ENCODE measurements at places on chromosomes 2 and 18.

- DNase-seq: no peak
Observed at GRCh38 chr2:58101500-58101899, 54.9 kb downstream of the VRK2 start.

DNA sequence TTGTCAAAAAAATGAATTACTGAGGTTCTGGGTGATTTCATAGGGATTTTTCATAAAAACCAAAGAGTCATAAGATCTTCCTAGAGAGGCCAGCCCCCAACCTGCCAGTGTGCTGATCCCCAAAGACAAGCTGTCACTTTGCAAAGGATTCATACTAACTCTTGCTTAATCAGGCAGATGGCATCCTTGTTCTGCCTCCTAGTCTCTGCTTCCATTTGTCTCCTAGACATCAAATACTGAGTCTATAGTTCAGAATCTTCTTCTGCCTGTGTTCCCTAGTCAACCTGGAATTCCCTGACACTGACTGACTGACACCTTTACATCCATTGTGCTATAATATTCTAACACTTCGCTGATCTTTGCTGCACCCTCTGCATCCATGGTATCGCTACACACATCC lies 84.9 kb downstream of the SLC8A1 start:
- DNase-seq: no peak

GRCh38 chr2:15700599-15701340 lies 109.1 kb downstream of the DDX1 start:
- DNase-seq: no peak

GRCh38 chr18:48536516-48536915 lies 2.3 kb upstream of the CTIF start:
- no peak for DNase-seq

DNA sequence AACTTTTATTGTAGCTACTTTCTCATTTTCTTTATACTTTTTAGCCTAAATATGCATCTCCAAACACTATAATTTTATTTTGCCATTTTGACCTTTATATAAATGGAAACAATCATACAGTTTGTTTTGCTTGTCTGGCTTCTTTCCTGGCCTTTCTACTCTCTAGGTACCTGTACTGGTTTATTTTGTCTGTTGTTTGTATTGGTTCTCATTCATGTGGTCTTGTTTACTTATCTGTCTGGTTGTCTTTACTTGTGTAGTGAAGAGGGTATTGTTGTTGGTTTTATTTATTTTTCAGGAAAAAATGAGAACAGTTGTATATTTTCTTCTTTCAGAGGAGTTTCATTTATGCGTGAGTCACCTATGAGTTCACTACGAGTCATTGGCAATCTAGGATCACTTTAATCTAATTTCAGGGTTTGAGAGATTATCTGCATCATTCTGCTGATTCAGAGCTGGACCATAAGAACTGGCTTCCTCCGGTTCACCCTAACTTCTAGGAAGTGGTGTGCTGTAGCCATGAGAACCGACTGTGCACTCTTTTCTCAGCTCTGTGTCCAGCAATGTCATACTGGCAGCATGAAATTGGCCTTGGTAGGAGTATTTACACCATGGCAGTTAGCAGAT lies 33.1 kb upstream of the HDAC4 start:
- no peak for DNase-seq

DNA sequence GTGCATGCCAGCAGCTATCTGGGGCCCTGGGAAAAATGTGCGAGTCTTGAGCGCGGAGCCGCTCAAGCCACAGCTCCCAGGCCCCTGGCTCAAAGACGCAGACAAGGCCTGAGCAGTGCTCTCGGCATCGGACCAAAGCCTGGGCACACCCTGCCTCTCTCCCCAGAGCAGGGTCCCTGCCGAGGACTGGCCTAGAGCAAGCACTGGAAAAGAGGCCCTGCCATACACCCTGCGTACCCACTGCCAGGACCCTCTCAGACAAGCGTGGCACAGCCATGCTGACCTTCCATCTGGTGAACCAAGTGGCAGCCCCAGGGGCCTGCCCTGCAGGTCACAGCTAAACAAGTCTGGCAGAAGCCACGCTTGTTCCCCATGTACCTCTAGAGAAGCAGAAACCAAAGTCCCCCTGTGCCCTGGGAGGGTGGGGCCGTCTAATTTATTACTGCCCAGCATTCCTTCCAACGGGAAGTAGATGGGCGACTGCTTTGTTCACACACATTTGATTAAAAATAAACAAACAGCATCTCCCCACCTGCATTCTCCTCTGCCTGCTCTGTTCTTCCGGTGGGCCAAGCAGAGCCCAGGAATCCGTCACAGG lies 14.0 kb downstream of the STK25 start:
- no peak for DNase-seq

GRCh38 chr2:403682-404081 lies 115.8 kb upstream of the ALKAL2 start:
- DNase-seq: no peak

GRCh38 chr2:72238311-72238710 lies 90.6 kb upstream of the CYP26B1 start:
- DNase-seq: no peak

GRCh38 chr2:120488531-120488930 lies 142.6 kb downstream of the INHBB start:
- no peak for DNase-seq

DNA sequence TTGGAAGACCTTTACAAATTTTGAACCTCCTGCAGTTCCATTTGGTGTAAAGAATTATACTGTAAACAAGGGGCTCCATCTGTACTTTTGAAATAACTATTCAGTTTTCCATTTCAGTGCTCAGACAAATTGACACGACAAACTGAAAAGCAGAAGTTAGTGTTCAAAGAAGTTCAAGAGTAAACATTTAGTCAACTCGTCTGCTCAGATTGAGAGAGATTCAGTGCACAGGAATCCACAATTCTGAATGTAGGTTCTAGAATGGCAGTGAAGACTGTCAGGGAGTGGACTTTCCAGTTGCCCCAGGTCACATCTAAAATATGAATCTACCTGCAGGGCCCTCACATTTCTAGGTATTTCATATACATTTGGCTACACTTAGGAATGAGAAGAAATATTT lies 322.3 kb upstream of the TCF4 start:
- no peak for DNase-seq

GRCh38 chr2:227052879-227053278 lies 111.1 kb downstream of the COL4A4 start:
- DNase-seq: no peak

DNA sequence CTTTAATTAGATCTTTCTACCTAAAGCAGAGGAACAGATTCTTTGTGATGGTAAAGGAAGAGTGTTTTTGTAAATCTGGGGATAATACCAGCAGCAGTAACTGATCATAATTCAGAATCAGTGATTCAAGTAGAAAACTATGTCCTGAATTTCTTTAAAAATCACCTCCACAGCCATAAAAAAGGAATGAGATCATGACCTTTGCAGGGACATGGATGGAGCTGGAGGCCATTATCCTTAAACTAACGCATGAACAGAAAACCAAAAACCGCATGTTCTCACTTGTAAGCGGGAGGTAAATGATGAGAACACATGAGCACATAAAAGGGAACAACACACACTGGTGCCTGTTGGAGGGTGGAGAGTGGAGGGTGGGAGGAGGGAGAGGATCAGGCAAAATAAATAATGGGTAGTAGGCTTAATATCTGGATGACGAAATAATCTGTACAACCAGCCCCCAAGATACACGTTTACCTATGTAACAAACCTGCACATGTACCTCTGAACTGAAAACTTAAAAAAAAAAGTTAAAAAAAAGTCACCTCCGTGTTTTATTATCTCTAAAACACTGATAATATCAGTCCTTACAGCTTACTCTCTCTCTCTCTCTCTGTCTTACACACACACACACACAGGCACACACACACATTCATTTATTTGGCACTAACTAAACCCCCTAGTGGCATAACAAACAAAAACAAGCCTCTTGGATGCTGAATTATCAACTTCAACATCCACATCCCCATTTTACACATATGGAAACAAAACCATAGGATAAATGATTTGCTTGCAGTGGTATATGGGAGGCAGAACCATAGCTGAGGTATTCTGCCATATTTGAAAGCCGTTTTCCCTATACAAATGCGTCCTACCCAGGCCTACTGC lies 1.4 kb downstream of the TM4SF20 start:
- no peak for DNase-seq

DNA sequence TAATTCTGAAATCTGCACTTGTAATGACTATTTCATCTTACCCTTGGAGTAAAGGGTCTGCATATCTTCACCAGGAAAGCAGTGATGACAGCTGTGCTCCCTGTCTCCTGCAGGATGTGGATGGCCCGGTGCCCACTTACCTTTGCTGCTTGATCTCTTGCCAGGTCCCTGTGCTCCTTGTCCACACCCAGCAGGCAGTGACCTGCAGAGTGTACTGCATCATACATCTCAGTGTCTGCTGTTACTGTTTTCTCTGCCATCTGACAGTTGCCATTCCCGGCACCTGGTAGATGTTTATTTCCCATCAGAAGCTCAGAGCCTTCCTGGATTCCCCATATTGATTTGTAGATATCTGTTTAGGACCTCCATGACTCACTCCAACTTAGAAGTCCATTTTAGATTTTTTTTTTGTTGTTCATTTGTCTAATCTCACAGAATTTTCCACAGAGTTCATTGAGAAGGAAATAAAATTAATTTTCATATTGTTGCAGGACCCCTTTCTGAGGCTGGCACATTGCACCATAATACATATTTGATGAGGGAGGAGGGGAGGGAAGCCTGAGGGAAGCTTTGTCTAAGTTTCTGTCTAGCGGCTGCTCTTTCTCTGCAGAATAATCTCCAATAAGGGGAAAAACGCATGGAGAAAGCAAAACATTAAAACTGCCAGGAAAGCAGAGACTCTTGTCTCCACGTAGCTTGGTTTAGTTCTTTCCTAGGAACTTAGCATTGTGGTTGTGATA lies 697.5 kb upstream of the RAB6C start:
- DNase-seq: no peak

DNA sequence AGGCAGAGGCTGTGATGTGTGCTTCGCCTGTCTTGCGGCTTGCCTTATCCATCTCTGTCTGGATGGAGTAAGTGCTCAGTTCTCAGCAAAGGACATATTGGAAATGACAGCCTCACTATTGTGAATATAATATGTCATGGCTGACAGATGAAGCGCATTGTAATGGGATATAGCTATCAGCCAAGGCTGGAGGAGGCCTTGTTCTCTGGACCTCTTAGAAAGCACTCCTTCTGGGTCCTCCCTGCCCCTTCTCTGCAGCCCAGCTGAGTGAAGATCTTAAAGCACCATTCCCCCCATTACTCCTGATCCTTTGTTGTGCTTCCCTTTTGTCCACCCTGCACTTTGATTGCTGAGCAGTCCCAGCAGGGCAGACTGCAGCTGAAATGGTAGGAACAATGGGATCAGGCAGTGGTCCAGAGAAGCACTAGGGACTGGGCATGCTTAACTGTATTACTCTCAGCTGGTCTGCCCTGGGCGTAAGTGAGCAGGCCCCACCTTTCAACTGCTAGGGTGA lies 265.3 kb downstream of the SETBP1 start:
- no peak for DNase-seq

GRCh38 chr2:9335322-9335832 lies 88.0 kb downstream of the ITGB1BP1 start:
- no peak for DNase-seq

GRCh38 chr2:75087736-75088135 lies 111.6 kb downstream of the TACR1 start:
- peak; percentile 4 for DNase-seq

DNA sequence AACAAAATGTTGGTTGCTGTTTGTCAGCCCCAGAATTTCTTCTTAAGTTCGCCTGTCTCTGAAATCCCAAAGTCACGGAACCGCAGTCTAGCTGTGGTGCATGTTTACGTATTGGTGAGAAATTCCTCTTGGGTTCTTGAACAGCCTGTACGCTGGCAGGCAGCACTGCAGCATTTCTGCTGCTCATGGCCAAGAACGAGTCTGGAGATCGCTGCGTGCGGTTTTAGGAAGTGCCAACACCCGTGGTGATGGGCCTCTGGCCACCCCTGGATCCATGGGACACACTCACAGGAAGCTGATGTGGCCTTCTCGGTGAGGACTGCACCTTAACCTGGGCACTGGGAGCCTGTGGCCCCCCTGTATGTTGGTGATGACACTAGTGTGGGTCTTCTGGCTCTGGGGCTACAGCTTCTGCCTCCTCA lies 23.7 kb downstream of the ASB1 start:
- no peak for DNase-seq

DNA sequence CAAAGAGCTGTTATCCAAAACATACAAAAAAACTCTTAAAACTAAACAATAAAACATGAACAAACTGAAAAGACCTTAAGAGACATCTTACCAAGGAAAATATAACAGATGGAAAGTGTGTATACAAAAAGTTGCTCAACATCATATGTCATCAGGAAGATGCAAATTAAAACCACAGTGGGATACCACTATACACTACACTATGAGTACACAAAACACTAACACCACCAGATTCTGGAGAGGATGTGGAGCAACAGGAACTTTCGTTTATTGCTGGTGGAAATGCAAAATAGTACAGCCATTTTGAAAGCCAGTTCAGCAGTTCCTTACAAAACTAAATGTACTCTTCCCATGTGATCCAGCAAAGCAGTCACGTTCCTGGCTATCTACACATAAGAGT lies 221.4 kb downstream of the CMPK2 start:
- DNase-seq: no peak

- no peak for DNase-seq
Observed at GRCh38 chr18:8008033-8008432, 440.9 kb downstream of the PTPRM start.

GRCh38 chr2:207528980-207529329 lies 807 bp upstream of the CREB1 start:
- DNase-seq: no peak

DNA sequence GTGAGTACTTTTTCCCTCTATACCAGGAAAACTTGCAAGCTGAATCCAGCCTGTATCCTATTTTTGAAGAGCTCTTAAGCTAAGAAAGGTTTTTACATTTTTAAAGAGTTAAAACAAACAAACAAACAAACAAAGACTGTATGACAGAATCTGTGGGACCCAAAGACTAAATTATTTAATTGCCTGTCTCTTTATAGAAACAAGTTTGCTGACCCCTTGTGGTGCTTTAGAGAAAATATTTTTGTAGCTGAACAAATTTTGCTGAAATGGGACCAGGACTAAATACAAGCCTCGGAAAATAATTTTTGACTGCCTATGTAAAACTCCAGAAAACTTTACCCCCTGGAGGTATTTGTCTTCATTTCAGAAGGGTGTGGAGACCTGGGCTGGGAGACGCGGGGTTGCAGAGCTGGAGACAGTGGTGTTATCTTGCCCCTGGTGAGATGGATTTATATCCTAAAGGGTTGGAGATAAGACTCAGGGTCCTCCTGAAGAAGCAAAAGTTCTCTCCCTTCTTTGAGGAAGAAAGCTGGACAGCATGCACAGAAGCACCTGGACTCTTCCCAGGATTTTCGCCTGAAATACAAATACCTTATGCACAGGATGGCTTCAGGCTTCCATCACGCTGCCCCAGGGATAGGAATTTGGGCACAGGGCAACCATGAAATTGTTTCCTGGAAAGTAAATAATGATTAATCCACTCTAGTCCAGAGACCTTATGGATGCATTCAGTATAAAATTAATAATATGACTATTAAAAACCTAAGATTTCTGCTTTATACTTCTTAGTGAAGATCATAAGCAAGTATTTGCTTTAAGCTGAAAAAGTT lies 54.3 kb downstream of the TMX3 start:
- peak; percentile 26 for DNase-seq

GRCh38 chr2:112566104-112566503 lies 18.3 kb upstream of the CHCHD5 start:
- DNase-seq: no peak

GRCh38 chr2:207704078-207704477 lies 7.4 kb upstream of the CCNYL1 start:
- no peak for DNase-seq
